Esophagus muscularis mucosa (tissue), 4 donors: ENCODE measurements at places on chromosomes 13 and 19. TPM values are rescaled to one million over a fixed set of nuclear protein-coding genes. Genes with fewer than 3 reads are reported as not detected.

Gene ZNF225
- total RNA-seq: 6.2 TPM

Gene MEDAG
- total RNA-seq: 20.3 TPM

Gene ETV2
- not detected for total RNA-seq

Gene TTC9B
- not detected for total RNA-seq
